Upper lobe of right lung (tissue), 1 donor: ENCODE measurements at places on chromosomes 5 and 9.

- DNase-seq: no peak
Observed at GRCh38 chr5:165508861-165509260, 2003.4 kb downstream of the MAT2B start.

- no peak for DNase-seq
Observed at GRCh38 chr5:59025734-59026133, 442.9 kb downstream of the RAB3C start.

GRCh38 chr9:33146298-33146697 is 20.8 kb downstream of the B4GALT1 start:
- DNase-seq: peak; percentile 3

DNA sequence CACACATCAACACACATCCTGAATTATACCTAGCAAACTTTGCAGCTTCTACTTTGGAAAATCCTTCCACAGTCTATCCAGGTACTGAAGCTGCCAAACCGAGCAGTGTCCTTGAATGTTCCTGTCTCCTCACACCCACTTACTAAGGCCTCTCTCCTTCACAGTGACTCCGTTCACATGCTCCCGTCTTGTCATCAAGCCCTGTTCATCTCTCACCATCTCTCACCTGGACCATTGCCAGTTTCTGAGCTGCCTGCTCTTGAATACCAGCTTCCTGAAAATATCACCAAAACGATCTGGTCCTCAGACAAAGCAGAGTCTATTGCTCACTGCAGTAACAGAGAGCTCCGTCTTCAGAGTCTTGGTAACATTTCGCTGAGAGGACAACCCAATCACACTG is 57.4 kb downstream of the GCNT1 start:
- no peak for DNase-seq

- no peak for DNase-seq
Observed at GRCh38 chr9:75039009-75039408, 10.9 kb upstream of the CARNMT1 start.

GRCh38 chr5:89470658-89471057 is 587.7 kb upstream of the MEF2C start:
- no peak for DNase-seq
